ENCODE measurements at places on chromosomes 6 and 20. TPM values are rescaled to one million over a fixed set of nuclear protein-coding genes. Genes with fewer than 3 reads are reported as not detected.

Gene GRM1
- under 0.01 TPM for total RNA-seq

Gene TAB2
- total RNA-seq: 18.1 TPM

Gene TREML2
- total RNA-seq: not detected

Gene PHACTR3
- total RNA-seq: 0.63 TPM

Gene TFAP2C
- total RNA-seq: not detected

Gene KIAA0408
- total RNA-seq: 5.0 TPM

Gene HLA-DOB
- total RNA-seq: not detected

Gene PLA2G7
- total RNA-seq: not detected

DNA sequence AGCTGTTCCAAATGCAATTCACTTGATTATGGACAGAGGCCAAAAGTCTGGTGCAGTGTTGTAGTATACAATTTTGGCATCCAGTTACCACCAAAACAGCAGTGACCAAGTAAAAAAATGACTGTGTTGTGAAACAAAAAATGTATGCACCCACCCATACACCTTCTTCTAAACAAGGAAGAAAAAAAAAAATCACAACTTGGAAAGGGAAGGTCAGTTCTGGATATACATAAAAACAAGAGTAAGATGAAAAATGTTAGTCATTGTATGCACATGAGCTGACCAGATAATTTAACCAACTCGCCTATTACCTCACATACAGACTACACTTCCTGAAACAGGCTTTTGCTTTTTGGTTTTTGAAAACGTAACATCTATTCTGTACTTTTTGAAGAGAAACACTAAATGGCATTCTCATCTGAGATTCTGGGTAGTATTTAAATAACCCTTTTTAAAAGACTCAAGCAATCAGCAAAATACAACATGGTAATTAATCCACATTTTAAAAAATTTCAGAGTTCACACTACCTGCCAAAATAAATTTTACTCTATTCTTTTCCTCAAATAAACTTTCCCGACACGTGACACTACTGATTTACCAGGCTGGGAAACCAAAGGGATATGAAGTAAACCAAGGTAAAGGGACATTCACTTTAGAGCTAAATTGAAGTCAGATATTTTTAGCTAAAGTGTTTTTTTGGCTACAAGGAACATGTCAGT, 141.6 kb upstream of the SHLD1 start:
- no peak for DNase-seq

DNA sequence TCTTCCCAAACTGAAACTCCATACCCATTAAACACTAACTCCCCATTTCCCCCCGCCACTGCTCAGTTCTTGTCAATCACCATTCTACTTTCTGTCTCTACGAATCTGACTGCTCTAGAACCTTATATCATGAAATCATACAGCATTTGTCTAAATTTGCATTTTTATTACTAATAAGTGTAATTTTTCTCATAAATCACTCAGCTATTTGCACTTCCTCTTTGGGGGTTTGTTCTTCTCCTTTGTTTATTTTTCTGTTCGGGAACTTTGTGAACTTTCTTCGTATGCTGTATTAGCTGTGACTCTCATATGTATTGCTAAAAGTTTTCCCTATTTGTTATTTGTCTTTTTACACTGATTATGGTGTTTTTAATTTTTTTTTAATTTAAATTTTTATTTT, 152.2 kb downstream of the SLC16A10 start:
- no peak for DNase-seq

DNA sequence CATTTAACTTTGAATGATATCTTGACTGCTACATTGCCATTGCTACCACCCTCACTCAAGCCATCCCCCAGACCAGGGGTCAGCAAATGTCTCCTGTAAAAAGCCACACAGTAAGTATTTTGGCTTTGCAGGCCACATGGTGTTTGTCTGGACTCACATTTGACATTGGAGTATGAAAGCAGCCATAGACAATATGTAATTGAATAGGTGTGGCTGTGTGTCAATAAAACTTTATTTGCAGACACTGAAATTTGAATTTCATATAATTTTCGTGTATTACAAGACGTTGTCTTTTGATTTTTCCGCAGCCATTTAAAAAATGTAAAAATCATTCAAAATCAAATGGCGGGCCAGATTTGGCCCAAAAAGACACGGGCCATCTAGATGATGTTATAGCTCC, 36.3 kb upstream of the OCSTAMP start:
- DNase-seq: no peak

GRCh38 chr6:160450849-160451248, 102.7 kb downstream of the SLC22A3 start:
- no peak for DNase-seq

- DNase-seq: peak; percentile 46
These were observed 20.7 kb upstream of the ENPP1 start for GRCh38 chr6:131787079-131787478.

- peak; percentile 96 for DNase-seq
These were observed 12.5 kb downstream of the WDR27 start for GRCh38 chr6:169689287-169689686.

GRCh38 chr6:140317950-140318349, 943.5 kb upstream of the CITED2 start:
- DNase-seq: no peak

DNA sequence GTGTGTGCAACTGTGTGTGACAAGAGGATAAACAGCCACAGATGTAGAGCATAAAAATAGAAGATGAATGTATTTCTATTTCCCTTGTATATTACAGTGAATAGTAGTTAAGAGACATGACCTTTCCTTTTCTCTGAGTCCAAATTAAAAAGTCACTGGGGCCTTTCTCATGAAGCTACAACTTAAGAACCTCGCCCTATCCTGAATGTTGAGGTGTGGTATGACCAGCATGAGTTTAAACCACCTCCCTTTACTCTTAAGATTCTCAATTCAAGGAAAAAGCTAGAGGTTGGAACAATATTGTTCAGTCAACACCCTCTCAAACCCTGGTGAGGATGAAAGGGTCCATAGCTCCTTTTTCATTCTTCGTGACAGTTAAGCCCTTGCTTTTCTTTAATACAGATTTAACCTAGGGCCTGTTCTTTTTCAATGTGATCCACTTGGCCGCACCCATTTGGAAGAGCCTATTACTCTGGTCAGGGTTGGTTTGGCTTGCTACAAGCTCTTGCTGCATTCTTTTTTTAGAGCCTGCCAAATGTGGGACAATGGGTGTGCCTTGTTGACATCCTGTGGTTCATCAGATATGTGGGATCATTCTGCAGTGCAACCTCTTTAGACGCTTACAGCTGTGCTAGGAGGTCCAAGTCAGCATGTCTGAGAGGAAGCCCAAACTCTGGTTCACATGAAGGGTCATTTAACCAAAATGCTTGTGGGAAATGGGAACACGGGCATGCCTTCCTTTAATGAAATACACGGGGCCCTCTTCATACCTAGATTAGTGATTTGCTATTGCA, 290.0 kb downstream of the HAO1 start:
- peak; percentile 86 for DNase-seq

GRCh38 chr6:137688230-137688971, 178.7 kb upstream of the TNFAIP3 start:
- DNase-seq: no peak

- peak; percentile 43 for DNase-seq
These were observed 386.4 kb upstream of the MMS22L start for GRCh38 chr6:97669191-97670031.

DNA sequence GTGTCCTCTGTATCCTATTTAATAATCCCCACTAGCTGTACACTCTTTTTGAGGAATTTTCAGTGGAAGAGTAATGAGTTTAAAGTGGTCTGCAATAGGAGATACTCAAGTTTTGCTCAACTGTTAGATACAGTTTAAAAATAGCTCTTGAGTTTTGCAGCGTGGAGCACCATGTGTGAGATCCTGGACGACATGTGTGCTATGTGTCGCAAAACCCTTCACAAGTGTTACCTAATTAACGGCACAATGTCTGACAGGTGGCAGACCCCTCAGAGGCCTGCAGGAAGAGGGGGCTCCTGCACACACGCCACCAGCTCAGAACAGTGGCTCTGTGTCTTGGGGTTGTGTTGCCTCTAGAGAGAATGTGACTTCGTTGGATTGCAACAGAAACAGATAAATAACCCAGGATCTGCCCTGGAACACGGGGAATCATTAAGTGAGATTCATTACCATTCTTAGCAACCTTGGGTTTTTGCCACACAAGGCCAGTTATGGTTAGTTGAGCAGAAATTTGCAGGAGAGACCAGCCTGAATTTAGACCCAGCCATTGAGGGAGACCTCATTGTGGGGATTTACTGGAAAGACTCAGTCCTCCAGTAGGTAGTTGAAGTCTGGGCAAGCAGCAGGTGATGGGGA, 73.8 kb downstream of the SASH1 start:
- DNase-seq: no peak

Data from LHCN-M2 (cell line).